ENCODE measurements at places on chromosomes 11 and 22.

GRCh38 chr11:65709661-65710060 lies 2.4 kb upstream of the KAT5 start:
- no peak overlapping the region for H3K4me3 ChIP-seq
- peaks cover 10% of the 10 kb centered on the region for H3K4me1 ChIP-seq

DNA sequence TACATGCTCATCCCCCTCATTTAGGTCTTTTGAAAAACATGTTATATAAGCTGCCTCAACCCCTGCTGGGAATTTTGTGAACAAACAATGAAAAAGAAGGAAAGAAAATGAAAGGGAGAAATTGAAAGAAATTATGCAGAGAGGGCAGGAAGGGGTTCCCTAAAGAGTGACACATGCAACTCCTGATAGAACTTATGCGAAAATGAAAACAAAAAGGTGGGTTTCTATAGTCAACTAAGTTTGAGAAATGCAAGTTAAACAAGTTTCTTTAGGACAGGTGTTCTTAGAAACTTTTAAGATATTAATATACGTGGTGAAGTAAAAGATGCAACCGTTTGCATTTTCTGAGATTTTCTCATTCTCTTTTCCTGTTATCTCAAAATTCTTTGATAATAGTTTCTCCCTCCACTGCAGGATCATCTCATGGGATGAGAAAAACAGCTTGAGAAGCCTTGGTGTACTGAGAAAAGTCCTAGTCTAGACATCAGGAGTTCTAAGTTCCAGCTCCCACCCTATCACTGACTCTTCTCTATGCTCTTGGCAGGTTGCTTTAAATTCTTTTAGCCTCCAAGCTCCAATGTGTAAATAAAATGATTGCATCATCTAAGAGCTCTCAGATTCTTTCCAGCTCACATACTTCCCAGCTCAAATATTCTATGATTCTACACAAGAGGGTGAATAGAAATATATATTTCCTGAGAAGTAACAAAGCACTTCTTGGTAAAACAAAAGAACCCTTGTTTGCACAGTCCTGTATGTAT lies 109.2 kb downstream of the FAM76B start:
- H3K4me3 ChIP-seq: no peak overlapping the region
- no peaks in the 10 kb centered on the region for H3K36me3 ChIP-seq
- no peak overlapping the region for H3K27ac ChIP-seq
- no peak for DNase-seq

- no peaks in the 10 kb centered on the region for H3K27me3 ChIP-seq
- no peaks in the 10 kb centered on the region for H3K4me1 ChIP-seq
- no peak for DNase-seq
- H3K27ac ChIP-seq: no peak overlapping the region
- no peak overlapping the region for H3K4me3 ChIP-seq
These were observed 78.3 kb downstream of the RNF169 start for GRCh38 chr11:74826901-74827300.

- H3K27ac ChIP-seq: no peak overlapping the region
- H3K36me3 ChIP-seq: no peaks in the 10 kb centered on the region
These were observed 3.5 kb upstream of the IFITM10 start for GRCh38 chr11:1753929-1754305.

Data from HCT116 (cell line).